ENCODE measurements at places on chromosomes 2 and 18.

GRCh38 chr2:2564300-2565078, 233.4 kb upstream of the MYT1L start:
- DNase-seq, result peak; percentile 40

- no peak for DNase-seq
Observed at GRCh38 chr18:59917422-59917821, 17.6 kb downstream of the PMAIP1 start.

GRCh38 chr2:45750001-45750400, 98.5 kb downstream of the PRKCE start:
- DNase-seq, result no peak

DNA sequence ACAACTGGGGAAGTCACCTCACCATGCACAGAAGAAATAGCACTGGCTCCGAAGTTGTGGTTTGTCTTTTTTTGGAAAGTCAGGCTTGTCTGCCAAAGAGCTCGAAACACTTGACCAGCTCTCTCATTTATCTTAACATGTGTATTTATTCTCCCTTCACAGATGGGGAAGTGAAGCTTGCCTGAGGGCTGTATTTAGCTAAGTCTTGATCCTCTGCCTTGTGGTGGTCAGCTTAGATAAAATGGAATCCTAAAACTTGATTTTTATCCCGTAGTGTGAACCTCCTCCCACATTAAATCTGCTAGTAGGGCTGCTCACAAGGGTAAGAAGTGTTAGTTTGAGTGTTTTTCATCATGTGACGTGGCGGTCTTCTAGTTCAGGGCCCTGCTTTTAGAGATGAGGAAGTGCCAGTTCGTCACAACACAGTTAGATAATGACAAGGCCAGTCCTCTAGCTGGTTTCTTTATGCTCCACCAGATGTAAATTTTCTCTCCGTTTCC, 89.7 kb downstream of the TMEM247 start:
- DNase-seq, result no peak

DNA sequence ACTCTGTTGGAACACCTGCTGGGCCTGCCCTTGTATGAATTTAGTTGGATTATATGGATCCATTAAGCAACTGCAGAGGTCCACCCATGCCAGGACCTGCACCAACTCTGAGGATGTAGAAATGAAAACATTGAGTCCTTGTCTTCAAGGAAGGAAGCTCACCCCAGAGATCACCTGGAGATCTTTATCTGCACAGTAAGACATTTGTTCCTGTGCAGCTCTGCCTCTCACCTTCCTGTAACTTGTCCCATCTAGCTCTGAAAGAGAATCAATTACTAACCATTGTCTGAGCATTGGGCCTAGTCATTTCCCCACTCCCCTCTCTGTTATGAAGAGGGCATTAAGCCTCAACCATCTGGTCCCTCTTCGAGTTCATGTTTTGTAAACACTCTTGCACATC, 105.2 kb upstream of the YWHAQ start:
- no peak for DNase-seq

- no peak for DNase-seq
Observed at GRCh38 chr18:78699499-78699898, 280.1 kb upstream of the SALL3 start.

DNA sequence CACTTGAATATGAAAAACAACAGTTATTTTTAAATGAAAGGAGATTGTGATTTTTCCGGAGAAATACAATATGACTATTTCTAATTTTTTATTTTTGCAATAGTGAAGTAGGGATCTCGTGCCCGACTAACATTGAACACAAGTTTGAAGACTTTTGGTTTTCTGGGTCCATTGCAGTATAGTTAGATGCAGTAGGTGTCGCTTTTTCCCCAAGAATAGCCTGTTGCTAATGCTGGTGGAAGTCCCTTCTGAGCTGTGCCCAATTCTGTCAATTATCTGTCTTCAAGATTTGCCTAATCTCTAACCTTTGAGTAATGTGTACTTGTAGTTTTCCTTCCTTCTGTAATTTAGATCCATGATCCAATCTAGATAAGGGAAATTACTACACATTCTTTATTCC, 36.5 kb downstream of the SEMA4F start:
- DNase-seq, result peak; percentile 83

GRCh38 chr2:120887741-120888231, 152.1 kb downstream of the GLI2 start:
- peak; percentile 50 for DNase-seq

DNA sequence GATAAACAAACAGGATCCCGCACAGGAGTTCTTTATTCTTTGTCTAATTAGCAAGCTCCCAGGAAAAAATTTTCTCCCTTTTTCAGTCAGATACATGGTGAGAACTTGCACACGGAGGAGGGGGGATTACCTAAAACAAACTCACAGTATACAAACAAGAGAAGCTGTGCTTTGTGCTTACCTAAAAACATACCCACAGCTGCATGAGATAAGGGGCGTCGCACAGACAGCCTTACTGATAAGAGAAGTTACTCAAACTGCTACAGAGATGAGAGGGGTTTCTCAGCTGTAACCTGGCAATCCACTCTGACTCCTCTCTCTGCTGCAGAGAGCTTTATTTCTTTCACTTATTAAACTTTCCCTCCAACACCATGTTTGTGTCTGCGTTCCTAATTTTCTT, 32.9 kb upstream of the ST3GAL5 start:
- DNase-seq, result no peak

- no peak for DNase-seq
Observed at GRCh38 chr2:3277050-3277747, 100.4 kb downstream of the EIPR1 start.

- peak; percentile 41 for DNase-seq
Observed at GRCh38 chr2:235063471-235063961, 111.7 kb downstream of the SH3BP4 start.

GRCh38 chr2:191128911-191129304, 21.9 kb downstream of the STAT4 start:
- no peak for DNase-seq

GRCh38 chr2:24454294-24454693, 36.8 kb upstream of the NCOA1 start:
- DNase-seq, result peak; percentile 76

- DNase-seq, result peak; percentile 18
Observed at GRCh38 chr2:215136669-215137328, 1.6 kb downstream of the ABCA12 start.

- no peak for DNase-seq
Observed at GRCh38 chr18:35592298-35592697, 10.8 kb downstream of the GALNT1 start.

DNA sequence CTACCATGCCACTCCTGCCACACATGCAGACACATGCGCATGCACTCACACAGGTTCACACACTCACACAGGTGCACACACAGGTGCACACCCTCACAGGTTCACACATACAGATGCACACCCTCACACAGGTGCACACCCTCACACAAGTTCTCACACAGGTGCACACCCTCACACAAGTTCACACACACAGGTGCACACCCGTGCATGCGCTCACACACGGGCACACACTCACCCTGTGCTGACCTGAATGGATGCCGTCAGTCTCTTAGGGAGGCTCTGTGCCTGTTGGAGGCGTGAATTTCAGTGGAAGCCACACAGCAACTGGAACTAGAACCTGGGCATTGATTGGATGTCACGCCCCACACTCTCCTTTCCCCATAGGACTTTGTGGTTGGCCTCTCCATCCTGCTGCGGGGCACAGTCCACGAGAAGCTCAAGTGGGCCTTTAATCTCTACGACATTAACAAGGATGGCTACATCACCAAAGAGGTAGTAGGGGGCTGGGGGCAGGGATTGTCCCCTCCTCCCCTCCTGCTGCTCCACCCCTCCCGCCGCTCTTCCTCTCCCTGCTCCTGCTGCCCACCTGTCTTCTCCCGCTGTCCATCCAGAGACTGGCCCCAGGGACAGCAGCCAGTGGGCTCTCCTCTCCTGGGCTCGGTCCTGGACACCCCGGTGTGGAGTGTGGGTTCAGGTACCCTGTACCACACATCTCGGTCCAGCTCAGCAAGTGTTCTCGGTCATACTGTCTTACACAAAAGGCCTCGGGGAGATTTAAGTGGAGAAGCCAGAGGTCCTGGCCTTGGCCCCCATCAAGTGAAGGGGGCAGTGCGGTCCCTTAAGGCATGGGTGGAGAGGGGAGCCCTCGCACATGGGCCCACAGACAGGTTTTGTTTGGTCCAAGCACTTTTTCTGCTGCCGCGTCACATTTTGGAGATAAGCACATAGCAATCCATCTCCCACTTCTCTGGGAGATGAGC, 21.0 kb upstream of the FAHD2A start:
- DNase-seq, result no peak

DNA sequence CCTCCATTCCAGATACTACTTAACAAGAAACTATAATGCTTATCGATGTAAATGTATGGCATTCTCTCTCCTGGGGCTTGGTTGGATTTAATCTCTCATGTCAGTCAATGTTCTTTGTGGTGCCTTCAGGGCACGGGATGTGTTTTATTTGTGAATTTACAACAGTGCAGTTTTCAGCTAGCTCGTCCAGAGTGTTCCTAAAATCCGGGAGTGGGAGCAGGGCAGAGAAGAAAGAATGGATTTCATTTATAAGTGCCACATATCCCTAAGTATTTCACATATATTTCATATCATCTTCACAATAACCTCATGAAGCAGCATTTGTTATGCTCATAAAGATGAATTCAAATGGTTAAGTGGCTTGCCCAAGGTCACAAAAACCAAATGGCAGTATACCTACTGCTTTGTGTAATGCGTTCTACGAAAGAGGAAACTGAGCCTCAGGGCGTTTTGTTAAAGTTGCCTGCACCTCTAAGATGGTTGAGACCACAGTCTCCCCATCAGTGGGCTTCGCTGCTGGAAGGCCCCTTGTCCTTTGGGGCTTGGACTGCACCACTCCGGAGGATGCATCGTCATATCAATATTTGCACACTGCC, 134.7 kb upstream of the MGAT5 start:
- no peak for DNase-seq

GRCh38 chr2:66228128-66228547, 206.8 kb upstream of the MEIS1 start:
- no peak for DNase-seq

GRCh38 chr18:46789088-46789487, 32.2 kb upstream of the ST8SIA5 start:
- no peak for DNase-seq

- DNase-seq, result no peak
Observed at GRCh38 chr2:85755122-85756027, 1.6 kb downstream of the ATOH8 start.

- no peak for DNase-seq
Observed at GRCh38 chr18:7590826-7591560, 23.9 kb downstream of the PTPRM start.

DNA sequence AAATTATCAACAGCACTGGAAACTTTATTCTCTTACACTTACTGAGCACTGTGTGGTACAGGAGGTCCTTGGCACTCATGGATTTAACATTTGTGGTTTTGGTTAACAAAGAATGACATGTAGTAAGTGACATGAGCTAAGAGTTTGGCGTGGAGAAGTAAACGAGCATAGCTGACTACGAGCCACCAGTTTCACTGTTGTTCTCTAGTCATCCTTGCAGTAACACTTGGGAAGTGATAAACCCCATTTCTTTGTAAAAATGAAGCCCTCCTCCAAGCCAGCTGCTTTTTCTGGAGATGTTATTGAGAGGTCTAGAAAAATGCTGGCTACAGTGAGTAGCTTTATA, 32.7 kb downstream of the QPCT start:
- peak; percentile 29 for DNase-seq
